ENCODE measurements at places on chromosomes 13 and 19.

GRCh38 chr19:19022380-19022961, 10.8 kb downstream of the SUGP2 start:
- DNase-seq = no peak

DNA sequence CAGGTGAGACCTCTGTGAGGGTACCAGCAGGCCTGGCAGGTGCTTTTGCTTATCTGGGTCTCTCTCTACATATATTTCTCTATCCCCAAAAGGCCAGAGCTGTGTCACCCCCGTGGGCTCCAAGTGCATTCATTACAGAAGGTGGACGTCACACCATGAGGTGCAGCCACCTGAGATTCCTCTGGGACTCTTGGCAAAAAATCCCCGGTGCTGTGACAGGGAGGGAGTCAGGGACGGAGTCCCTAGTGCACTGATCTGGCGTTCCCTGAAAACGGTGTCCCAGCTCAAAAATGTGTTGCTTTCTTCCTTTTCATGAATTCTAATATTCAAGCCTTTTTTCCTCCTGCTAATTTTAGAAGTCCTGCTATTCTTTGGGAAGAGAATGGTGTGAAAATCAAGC, 13.5 kb downstream of the TSHZ3 start:
- no peak for DNase-seq

GRCh38 chr13:30464496-30465342, 1.0 kb downstream of the HMGB1 start:
- DNase-seq = peak; percentile 70

DNA sequence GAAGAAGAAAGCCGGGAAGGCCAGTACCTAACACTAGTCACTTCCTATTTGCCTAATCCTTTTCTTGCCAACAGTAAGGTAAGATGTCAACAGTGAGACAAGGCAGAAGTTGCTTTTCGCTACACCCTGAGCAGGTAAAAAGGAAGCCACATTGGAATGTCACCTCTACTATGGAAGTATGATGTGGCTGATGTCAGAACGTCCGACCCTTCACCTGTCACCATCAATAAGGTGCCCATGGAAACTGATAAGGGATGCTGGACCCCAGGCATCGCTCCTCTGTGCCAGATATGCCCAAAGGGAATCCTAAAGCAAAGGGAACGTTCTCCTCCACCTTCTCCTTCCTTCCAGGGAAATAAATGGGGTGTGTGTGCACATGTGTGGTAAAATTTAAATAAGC, 34.3 kb downstream of the COL4A1 start:
- no peak for DNase-seq

- no peak for DNase-seq
These were observed 131.3 kb downstream of the CYSLTR2 start for GRCh38 chr13:48784916-48785548.

- peak; percentile 83 for DNase-seq
These were observed 9.1 kb upstream of the POP4 start for GRCh38 chr19:29596885-29597525.

DNA sequence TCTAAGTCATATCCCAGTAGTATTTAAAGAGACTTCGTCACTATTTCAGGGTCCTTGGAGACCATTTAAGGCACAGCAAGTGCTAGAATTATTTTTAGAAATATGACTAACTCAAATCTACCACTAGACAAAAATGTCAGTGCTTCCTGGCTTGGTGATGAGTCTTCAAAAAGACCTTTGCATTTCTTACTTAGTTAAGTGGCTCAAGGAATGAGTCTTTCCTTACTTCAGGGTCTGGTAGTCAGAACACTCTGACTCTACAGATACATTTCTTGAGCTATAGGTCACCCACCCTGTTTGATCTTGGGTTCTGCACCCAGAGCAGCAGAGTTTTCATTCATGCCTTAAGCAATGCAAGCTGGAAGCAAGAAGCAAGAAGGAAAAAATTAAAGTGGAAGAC, 191.0 kb upstream of the HTR2A start:
- no peak for DNase-seq

DNA sequence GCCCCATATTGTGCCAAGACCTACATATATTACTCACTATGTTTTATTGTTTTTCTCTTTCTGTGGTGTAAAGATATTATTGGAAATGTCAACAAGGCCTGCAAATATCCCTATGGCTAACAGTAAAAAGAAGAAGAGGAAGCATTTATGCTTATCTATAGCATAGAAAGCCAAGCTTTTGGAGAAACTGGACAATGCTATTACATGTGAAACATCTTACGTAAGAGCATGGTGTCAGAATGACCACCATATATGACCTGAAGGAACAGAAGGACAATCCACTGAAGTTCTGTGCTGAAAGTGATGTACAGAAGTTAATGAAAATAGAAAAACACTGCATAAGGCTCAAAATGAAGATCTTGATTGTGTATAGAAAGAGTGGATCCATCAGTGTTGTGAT, 145.2 kb downstream of the KCTD12 start:
- DNase-seq = no peak

- DNase-seq = no peak
These were observed 13.0 kb downstream of the PROZ start for GRCh38 chr13:113171250-113172125.

GRCh38 chr19:12984683-12985048, 10.6 kb upstream of the NFIX start:
- no peak for DNase-seq

DNA sequence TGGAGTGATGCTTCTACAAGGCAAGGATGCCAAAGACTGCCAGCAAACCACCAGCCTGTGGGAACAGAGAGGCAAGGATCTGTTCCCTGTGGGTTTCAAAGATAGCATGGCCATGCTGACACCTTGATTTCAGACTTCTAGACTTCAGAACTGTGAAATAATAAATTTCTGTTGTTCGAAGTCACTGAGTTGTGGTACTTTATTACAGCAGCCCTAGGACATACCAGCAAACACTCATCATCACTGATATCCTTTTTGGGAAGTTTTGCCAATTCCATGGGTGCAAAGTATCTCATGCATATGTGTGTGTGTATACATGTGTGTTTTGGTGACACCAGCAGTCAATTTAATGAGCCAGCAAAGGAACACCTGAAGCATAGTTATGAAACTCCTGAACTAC, 21.0 kb downstream of the LMO7 start:
- DNase-seq = no peak

GRCh38 chr19:18954094-18954493, 13.1 kb upstream of the HOMER3 start:
- DNase-seq = no peak

DNA sequence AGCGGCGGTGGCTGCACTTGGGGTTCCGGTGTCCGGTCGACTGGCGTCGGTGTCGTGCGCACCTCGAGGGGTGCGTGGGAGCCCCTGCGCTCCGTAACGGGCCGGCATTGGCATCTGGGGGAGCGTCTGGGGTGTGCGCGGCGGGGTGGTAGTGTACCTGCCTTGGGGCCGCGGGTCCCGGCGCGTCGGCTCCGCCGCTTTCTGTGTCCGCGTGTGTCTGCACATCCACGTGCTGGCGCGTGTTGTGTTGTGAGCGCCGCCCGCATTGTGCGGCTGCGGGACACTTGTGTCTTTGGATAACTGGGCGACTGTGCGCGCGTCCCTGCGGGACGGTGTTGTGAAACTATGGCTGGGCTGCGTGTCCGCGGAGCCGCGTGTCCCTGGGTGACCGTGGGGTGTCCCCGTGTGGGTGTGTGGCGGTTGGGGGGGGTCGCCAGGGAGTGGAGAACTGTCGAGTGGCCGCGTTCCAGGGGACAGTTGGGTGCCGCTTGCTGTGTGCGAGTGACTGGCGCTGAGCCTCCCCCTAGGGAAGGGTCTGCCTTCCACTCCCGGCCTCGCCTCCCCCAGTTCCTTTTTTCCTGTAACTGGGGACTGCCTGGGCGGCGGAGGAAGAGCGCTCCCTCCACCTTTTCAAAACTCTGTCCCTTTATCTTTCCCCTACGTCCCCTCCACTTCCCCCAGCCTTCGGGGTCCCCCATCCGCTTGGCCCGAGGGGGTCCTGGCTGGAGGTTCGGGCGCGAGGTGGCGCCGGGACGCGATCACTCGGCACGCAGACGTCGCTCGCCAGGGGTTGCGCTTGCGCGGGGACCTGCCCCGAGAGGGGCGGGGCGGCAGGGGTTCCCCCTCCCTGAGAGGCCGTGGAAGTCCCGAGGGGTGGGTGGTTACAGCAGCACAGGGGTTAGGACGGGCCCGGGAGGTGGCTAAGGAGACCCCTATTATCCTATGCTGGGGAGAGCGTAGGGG, 5.7 kb upstream of the NFIC start:
- DNase-seq = peak; percentile 57

- DNase-seq = peak; percentile 97
These were observed 572 bp downstream of the SNAPC2 start for GRCh38 chr19:7920519-7921301.

- DNase-seq = peak; percentile 80
These were observed 62.3 kb downstream of the ITGBL1 start for GRCh38 chr13:101514695-101515275.

GRCh38 chr13:101841698-101842097, 389.2 kb downstream of the ITGBL1 start:
- no peak for DNase-seq

DNA sequence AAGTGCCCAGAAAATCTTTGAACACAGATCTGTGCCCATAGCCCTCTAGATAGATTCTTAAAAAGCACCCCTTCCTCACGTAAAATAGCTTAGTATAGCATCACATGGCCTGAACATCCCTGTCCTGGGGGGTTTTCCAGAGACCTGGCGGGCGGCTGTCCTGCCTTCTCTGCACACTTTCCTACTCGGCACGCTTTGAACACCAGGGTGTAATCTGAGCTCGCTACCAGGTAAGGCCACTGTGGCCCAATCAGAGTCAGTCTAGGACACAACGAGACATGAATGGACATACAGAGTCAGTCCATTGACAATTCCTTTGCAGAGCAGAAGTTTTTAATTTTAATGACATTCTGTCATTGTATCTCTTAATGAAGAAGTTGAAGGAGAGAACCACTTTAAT, 8.1 kb downstream of the CYP2A13 start:
- DNase-seq = no peak

DNA sequence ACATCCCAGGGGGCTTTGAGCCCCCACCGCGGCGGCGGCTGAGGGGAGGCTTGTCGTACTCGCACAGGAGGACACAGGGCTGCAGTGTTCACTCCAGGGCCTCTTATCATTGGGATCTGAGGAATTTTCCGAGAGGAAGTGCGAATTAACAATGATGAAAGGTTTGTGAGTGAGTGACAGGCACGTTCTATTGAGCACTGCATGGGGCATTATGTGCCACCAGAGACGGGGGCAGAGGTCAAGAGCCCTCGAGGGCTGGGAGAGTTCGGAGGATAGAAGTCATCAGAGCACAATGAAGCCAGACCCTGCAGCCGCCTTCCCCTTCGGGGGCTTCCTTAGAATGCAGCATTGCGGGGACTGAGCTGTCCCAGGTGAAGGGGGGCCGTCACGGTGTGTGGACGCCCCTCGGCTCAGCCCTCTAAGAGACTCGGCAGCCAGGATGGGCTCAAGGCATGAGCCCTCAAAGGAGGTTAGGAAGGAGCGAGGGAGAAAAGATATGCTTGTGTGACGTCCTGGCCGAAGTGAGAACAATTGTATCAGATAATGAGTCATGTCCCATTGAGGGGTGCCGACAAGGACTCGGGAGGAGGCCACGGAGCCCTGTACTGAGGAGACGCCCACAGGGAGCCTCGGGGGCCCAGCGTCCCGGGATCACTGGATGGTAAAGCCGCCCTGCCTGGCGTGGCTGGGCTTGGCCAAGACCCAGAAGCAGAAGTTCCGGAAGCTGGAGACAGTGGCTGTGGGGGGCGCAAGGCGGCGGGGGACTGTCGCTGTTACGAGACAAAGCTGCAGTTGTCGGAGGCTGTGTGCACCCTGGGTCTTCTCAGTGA, 53.9 kb downstream of the MCF2L start:
- DNase-seq = no peak

All from G401 (cell line).